ENCODE measurements at places on chromosomes 11 and 22.
A peak's percentile ranks its signal among the peaks of the same experiment; 100 is the strongest.

GRCh38 chr22:44357296-44357965 is 44.7 kb upstream of the SHISAL1 start:
- DNase-seq = no peak

DNA sequence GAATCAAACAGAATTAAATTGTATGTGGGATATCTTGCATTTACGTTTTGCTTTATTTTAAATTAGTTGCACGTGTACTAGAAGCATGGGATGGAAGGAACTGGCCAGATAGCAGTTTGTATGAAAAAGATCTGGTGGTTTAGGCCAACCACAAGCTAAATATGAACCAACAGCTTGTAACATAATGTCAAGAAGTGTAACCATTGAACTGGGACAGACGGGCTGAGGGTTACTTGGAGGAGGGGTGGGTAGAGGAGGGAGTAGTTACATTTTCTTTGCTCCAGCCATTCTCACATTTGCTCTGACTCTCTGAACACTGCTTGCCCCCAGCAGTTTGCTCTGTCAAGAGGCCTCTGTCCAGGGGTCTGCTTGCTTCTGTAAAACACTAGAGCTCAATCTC is 31.7 kb upstream of the CXCR5 start:
- no peak for DNase-seq

GRCh38 chr11:131350872-131351271 is 19.5 kb upstream of the NTM start:
- no peak for DNase-seq

- DNase-seq = no peak
Measured at GRCh38 chr11:81219661-81220060, 1514.0 kb downstream of the FAM181B start.

- no peak for DNase-seq
Measured at GRCh38 chr11:27348340-27348873, 14.6 kb downstream of the CCDC34 start.

GRCh38 chr11:134658481-134659225 is 246.6 kb upstream of the B3GAT1 start:
- no peak for DNase-seq

GRCh38 chr11:8090756-8091155 is 9.7 kb downstream of the TUB start:
- no peak for DNase-seq

GRCh38 chr11:65034423-65034822 is 6.6 kb upstream of the SAC3D1 start:
- DNase-seq = no peak

GRCh38 chr11:115302946-115303703 is 201.1 kb downstream of the CADM1 start:
- no peak for DNase-seq

DNA sequence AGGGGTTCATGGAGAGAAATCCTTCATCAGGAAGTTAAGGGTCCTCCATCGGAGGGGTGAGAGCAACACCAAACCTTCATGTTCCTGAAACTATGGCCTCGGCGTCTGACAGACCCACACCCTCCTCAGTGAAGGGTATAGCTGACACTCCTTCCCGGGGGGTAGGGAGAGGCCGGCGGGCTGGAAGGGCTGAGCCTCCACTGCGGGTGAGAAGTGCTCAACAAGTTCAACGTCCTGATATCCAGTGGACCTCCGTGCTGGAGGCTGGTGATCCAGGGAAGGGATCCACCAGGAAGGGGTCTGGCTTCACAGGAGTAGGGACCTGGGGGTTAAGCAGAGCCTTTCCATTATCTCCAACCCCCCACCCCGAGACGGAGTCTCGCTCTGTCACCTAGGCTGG is 12.3 kb downstream of the CARS1 start:
- DNase-seq = no peak

- peak; percentile 70 for DNase-seq
Measured at GRCh38 chr11:126115816-126116331, 53.2 kb upstream of the CDON start.

- peak; percentile 76 for DNase-seq
Measured at GRCh38 chr11:9473408-9473807, 12.6 kb downstream of the ZNF143 start.

DNA sequence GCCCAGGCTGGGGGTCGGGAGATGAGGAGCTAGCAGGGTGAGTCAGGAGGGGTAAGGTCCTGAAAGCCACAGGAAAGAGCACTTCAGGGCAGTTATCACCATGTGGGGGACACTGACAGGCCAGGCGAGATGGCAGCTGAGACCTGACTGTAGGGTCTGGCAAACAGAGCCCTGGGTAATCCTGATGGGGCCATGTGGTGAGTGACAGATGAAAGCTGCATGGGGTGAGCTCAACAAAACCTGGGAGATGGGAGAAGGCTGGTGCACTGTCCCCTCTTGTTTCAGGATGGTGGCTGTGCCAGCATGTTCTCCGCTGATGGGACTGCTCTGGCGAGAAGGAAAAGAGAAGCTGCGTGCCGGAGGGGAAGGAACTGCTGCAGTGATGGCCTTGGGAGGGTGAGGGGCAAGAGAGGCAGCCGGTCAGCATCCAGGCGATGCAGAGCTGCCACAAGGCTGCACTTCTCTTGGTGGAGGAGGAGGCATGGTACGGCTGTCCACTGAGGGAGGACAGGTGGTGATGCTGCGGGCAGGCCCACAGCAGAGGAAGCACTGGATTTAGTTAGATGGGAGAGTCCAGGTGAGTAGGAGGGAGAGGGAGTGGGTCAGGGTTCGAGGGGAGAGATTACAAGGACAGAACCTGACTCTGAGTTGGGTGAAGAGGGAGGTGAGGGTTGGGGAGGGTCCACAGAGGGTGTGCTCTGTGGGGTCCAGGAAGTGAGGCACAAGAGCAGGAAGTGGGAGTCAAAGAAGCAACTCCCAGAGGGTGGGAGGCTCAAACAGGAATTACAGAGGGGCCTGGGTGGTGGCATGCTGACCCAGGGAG is 3.8 kb downstream of the TOP3B start:
- no peak for DNase-seq

- peak; percentile 68 for DNase-seq
Measured at GRCh38 chr22:32380991-32381390, 23.3 kb downstream of the RFPL3 start.

GRCh38 chr22:19634226-19634975 is 79.9 kb upstream of the SEPTIN5 start:
- no peak for DNase-seq

DNA sequence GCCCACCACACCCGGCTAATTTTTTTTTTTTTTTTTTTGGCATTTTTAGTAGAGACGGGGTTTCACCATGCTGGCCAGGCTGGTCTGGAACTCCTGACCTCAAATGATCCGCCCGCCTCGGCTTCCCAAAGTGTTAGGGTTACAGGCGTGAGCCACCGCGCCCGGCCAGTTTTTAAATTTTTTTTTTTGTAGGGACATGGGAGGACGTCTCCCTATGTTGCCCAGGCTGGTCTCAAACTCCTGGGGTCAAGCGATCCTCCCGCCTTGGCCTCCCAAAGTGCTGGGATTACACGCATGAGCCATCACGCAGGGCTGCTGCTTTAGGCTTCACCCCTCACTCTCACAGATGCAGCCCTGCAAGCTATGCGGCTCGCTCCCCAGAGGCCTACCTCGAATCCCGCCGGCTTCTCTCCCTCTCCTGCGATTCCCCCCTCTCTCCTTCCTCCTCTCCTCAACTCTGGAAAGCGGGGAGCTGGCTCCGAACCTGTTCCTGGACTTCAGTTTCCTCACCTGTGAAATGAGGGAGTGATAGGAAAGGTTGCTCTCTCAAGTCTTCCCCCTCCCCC is 926 bp downstream of the CCDC157 start:
- no peak for DNase-seq

DNA sequence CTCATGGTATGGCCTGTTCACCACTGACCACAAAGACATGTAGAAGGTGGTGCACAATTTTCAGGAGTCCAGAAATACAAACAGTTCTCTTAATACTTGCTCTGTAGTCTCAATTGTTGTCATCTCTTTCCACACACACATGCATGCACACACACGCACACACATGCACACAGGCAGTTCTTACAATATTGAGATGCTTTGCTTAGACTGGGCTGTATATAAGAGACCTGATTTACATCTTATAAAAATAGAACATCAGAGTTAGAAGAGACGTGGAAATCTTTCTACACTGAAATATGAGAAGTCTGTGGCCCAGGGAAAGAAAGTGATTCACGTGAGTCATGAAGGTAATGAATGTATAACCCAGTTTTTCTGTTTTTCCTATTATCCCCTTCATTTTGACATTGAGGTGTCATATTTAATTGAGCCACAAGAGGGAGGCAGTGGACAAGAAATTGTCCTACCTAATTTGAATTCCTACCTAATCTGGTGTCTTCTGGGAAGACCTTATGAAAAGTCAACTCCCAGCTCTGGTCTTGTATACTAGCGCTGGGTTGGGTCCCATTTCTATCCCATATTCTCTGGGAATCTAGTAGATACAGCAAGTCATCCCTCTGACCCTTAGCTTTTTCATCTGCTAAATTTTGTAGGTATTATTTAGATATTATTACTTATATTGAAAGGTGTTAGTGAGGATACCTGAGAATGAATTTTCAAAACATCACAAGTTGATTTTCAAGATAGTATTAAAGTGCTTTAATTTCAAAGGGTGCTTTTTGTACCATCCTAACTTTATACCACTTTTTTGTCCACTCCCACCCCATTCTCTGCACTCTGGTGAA is 14.9 kb upstream of the MS4A4A start:
- peak; percentile 67 for DNase-seq

DNA sequence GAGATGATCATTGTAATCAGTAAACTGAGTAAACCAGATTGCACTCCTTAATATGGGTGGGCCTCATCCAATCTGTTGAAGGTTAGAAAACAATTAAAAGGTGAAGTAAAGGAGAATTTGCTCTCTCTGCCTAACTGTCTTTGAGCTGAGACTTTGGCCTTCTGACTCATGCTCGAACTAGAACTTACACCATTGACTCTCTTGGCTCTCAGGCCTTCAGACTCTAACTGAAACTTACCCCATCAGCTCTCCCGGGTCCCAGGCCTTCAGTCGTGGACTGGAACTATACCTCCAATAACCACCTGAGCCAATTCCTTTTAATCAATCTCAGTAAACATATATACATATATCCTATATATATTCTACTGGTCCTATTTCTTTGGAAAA is 34.0 kb downstream of the LGR4 start:
- no peak for DNase-seq

- DNase-seq = no peak
Measured at GRCh38 chr11:23957314-23957713, 539.5 kb upstream of the LUZP2 start.

DNA sequence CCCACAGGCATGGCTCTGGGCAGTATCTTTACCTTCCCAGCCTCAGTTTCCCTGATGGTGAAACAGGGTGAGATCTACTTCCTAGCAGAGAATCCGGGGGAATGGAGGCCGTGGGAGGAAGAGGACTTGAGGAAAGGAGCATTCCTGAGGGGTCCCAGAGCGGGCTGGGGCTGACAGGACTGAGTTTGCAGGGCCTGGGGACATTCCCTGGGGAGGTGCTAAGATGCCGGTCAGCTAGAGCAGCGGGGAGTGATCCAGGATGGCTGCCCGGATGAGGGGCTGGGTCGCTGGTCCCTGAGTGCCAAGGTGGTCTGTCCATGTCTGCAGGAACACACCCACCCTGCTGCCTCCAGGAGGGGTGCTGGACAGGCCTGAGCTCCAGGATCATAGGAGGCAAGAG is 8.3 kb upstream of the RTN4R start:
- no peak for DNase-seq

- no peak for DNase-seq
Measured at GRCh38 chr11:95739108-95739938, 50.3 kb downstream of the FAM76B start.

- DNase-seq = no peak
Measured at GRCh38 chr11:67671211-67671520, 3.3 kb downstream of the ALDH3B2 start.

GRCh38 chr11:132058211-132058772 is 687.9 kb downstream of the NTM start:
- no peak for DNase-seq

DNA sequence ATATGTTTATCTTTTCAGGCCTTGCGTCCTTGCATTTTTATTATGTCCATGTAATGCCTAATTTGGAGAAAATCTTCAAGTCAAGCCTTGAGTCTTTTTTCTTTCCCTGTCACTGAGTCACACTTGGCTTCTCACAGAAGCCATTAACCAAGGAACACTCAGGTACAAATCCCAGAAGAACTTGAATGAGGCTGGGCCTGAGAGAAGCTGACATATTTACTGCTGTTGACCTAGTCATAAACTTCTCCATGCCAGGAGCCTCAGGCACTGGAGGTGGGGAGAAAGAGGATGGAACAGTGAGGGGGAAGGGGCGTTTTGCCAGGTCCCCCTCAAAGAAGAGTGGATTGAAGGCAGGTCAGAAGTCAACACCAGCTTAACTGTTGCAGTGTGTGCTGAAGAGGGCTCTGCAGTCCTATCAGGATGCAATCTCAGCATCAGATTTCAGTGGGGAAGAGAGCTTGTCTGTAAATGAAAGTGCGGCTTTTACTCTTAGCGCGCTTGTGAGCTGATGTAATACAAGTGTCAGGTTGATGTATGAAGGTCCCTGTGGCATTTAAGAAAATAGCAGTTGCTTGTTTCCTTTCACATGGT is 526.0 kb downstream of the ETS1 start:
- DNase-seq = peak; percentile 30

DNA sequence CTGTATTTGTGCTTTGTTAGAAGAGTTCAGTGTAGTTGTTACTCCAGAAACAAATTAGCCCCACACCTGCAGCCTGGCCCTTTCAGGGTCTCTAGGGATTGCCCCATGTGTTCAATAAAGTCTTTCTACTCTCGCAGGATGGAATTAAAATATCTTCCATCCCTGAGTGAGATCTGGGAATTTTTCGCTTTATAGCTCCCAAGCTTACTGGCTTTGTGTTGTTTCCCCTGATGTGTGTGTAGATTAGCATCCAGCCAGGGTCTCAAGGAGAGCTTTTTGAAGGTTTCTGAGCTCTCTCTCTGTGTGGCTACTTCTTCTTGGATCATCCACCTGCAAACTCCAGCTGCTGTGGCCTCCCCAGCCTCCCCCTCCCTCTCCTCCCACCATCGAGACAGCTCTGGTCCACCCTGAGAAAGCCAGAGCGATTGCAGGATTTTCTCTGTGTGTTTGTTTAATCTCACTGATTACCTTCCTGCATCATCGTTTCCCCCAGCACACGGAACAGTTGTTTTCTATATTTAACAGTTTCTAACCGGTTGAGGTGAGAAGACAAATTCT is 553.5 kb downstream of the TBC1D22A start:
- no peak for DNase-seq

- no peak for DNase-seq
Measured at GRCh38 chr22:19932367-19933206, 9.0 kb upstream of the COMT start.

DNA sequence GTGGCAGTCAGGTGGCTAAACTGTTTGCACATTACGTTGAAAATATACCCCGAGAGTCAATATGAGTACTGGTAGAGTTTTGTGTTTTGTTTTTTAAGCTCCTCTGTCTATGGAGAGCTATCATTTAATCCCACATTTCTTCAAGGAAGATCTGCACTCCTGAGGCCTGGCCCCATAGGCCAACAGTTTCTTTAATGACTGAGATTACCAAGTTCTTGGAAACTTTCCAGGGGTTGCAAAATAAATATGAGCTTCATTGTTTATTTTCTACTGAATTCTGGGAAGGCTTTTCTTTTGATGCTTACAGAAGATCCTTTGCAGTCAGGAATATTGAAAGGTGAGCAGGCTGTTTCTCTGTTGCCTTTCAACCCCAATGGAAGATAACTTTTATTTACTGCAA is 452.0 kb downstream of the JRKL start:
- no peak for DNase-seq

GRCh38 chr11:47123094-47123493 is 53.6 kb downstream of the ARFGAP2 start:
- DNase-seq = no peak

GRCh38 chr11:78061088-78061920 is 2.4 kb upstream of the THRSP start:
- no peak for DNase-seq

- no peak for DNase-seq
Measured at GRCh38 chr22:50337262-50338041, 5.7 kb upstream of the PPP6R2 start.
